ENCODE measurements at places on chromosomes 11 and 22.

- DNase-seq, result no peak
Measured at GRCh38 chr11:94731880-94732601, 36.1 kb upstream of the AMOTL1 start.

DNA sequence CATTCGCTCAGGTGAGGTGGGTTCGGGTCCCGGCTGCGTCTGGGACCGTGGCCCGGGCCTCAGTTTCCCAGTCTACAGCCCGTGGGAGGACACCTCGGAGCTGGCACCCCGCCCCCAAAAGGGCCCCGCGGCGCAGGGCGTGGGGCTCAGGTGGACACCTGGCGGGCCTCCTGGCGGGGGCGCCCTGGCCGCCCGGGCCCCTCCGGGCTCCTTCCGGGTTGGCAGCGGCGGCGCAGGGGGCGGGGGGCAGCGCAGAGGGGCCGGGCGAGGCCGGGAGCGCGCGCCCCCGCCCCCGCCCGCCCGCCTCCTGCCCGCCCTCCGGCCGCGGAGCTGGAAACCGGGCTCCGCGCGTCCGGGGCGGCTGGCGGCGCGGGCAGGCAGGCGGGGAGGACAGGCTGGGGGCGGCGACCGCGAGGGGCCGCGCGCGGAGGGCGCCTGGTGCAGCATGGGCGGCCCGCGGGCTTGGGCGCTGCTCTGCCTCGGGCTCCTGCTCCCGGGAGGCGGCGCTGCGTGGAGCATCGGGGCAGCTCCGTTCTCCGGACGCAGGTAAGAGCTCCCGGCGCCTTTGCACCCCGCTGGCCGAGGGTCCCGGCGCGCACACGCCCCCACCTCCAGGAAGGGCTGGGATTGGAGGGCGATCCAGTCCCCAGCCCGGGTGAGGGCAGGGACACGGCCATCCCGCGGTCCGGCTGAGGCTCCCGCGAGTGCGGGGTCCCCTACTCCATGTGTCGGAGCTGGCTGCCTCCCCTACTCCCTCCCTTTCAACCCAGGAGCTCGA lies at the start of gene EMID1:
EMID1 (plus strand) TSS at position 303 of the 778 bp plus-strand sequence; CDS start at position 446, 143 bp downstream.
- DNase-seq, result no peak

- DNase-seq, result no peak
Measured at GRCh38 chr22:20945578-20945934, 21.5 kb upstream of the AIFM3 start.

- no peak for DNase-seq
Measured at GRCh38 chr22:43530349-43531201, 118.8 kb downstream of the MPPED1 start.

DNA sequence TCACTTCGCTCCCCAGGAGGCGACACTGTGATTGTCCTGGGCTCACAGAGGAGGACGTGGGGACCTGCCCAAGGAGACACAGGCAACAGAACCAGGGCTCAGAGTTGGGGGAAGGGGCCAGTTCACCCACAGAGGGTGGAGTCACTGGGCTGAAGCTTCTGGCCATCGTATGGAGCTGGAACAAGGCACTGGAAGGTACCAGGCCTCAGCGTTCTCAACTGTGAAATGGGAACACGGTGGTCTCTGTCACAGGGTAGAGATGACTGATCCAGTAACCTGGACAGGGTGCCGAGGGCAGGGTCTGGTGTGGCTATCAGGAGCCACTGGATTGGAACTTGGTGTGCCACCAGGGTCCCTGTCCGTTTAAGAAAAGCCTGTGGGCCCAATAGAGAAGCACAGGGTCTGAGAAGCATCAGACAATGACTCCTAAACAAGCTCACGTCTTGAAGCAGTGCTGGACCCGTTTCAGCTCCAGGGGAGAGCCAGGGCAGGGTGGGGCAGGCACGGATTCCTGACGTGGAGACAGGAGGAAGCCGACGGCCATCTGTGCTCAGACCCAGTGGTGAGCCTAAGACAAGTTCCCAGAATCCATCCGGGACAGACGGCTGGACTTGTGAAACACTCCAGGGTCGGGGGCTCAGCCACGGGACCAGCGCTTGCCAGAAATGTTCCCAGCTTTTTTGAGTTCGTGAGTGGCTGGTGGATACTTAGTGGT lies 25.0 kb upstream of the KCNQ1OT1 start:
- no peak for DNase-seq

GRCh38 chr11:19735909-19736498 lies 23.4 kb downstream of the NAV2 start:
- no peak for DNase-seq
